Immature natural killer cell (primary cell): ENCODE measurements at places on chromosomes 1 and 21.

DNA sequence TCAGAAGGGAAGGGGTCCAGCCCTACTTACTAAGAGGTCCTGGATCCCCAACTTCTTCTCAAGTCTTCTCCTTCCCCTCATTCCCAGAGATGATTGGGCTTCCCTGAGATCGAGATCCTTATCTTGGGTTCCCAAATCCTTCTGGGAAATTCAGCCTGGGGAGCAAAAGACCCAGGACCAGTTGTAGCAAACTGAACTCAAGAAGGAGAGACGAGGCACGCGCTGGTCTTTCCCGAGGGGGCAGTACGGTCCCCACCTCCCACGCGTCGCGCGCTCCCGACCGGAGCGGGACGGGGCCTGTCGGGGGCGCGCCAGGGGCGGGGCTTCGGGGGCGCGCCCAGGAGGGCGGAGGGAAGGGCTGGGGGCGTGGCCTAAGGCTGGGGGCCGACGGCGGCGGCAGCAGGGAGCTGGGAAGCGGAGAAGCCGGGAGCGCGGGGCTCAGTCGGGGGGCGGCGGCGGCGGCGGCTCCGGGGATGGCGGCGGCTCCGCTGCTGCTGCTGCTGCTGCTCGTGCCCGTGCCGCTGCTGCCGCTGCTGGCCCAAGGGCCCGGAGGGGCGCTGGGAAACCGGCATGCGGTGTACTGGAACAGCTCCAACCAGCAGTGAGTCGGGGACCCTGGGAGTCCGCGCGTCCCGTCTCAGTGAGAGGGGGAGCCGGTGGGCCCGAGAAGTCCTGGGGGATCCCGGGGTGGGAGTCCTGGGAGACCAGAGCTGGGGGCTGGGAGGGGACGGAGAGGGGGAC is at the start of gene EFNA3:
EFNA3 (plus strand) TSS at position 369 of the 741 bp plus-strand sequence; CDS start at position 474, 105 bp downstream.
- DNase-seq: peak; percentile 57

GRCh38 chr1:35506960-35507912 is 50.0 kb downstream of the KIAA0319L start:
- DNase-seq: no peak

DNA sequence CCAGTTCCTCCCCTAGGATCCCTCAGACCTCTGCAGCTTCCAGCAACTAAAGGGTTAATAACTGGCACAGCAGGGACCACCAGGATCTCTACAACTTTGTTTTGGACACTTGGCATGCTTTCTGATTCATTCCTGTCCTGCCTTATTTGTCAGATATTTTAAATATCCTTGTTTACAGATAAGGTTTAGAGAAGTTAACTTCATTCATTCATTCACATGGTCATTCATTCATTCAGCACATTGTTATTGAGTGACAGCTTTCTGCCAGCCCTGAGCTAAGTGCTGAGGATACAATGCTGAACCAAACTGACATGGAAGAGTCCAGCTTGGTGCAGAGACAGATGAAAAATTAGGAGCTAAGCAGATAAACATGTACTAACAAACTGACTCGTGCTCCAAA is 8.8 kb upstream of the PHC2 start:
- DNase-seq: no peak

DNA sequence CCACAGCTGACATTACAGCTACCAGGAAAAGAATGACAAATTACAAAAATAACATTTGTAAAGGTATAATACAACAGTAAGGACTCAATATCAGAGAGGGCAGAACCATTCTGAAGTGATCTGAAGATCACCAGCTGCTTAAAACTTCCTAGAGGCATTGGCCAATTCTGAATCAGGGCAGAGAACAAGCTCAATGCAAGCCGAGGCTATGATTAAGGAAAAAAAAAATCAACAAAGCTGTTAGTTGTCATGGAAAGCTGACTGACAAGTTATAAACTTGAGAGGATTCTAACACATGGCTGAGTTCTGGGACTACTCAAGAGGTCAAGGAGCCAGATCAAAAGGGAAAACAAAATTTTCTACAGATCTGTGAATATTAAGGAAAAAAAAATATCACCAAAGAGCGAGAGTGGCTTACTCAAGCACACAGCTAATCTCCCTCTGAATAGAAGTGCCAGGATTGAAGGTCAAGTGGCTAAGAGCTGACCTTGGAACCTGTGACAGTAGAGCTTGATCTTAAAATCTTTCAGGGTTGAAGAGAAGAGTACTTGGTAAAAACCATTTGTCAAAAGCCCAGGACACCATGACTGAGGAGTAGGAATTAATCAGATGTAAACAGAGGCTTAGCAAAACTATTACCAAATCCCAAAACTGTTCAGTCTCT is 383.4 kb downstream of the USP25 start:
- no peak for DNase-seq

GRCh38 chr1:245805532-245805931 is 650.7 kb downstream of the KIF26B start:
- no peak for DNase-seq

GRCh38 chr1:200275415-200275814 is 134.4 kb downstream of the ZNF281 start:
- no peak for DNase-seq

DNA sequence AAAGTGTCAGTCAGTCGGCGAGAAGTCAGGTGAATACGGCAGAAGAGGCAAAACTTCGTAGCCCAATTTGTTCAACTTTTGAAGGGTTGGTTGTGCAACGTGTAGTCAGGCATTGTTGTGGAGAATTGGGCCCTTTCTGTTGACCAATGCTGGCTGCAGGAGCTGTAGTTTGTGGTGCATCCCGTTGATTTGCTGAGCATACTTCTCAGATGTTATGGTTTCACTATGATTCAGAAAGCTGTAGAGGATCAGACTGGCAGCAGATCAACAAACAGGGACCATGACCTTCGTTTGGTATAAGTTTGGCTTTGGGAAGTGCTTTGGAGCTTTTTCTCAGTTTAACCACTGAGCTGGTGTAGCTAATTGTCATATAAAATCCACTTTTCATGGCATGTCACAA is 190.2 kb upstream of the ADAMTS5 start:
- DNase-seq: no peak

DNA sequence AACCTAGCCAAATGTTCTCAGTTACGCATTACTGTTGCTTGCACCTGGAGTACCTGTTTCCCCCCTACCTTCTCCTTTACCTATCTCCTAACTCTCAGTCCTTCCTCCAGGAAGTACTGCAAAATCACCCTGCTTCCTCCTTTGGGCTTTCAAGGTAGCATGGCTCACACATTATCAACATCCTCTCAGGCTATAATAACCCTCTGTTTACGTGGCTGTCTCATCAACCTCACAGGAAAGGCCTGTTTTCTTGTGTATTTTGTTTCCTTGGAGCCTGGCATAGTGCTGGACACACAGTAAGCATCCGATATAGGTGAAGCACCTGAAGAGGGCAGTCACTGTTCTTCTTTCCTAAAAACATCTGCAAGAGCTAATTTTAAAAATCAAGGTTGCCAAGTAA is 32.7 kb upstream of the ANGPTL7 start:
- DNase-seq: no peak

GRCh38 chr1:30952098-30952497 is 43.5 kb upstream of the SDC3 start:
- DNase-seq: no peak

- no peak for DNase-seq
Measured at GRCh38 chr1:150596976-150597375, 17.6 kb upstream of the MCL1 start.

GRCh38 chr21:14722841-14723483 is 176.8 kb upstream of the SAMSN1 start:
- DNase-seq: no peak

- DNase-seq: no peak
Measured at GRCh38 chr1:15083578-15083977, 70.0 kb upstream of the TMEM51 start.

DNA sequence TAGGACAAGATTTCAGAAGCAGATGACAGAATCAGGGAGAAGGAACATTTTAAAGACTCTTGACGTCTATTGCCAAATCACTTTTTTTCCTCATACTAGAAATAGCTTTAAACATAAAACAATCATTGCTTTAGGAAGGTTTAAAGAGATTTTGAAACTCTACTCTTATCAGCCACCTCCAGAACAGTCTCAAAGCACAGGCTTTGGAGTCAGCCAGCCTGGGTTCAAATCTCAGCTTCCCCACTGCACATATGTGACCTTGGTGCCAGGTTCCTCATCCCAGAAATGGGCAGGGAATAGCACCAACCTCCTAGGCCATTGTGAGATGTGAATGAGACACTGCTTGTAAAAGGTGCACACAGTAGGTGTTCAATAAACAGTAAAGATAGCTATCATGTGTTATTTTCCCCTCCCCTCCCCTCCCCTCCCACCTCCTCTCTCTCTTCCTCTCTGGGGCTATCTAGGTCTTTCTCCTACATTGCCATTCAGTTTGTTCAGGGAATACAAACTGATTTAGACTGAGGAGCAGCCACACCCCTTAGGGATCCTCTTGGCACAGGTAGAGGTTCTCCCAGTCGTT is 20.6 kb downstream of the SPOCD1 start:
- no peak for DNase-seq

GRCh38 chr1:61254634-61255357 is 172.4 kb downstream of the NFIA start:
- peak; percentile 7 for DNase-seq

DNA sequence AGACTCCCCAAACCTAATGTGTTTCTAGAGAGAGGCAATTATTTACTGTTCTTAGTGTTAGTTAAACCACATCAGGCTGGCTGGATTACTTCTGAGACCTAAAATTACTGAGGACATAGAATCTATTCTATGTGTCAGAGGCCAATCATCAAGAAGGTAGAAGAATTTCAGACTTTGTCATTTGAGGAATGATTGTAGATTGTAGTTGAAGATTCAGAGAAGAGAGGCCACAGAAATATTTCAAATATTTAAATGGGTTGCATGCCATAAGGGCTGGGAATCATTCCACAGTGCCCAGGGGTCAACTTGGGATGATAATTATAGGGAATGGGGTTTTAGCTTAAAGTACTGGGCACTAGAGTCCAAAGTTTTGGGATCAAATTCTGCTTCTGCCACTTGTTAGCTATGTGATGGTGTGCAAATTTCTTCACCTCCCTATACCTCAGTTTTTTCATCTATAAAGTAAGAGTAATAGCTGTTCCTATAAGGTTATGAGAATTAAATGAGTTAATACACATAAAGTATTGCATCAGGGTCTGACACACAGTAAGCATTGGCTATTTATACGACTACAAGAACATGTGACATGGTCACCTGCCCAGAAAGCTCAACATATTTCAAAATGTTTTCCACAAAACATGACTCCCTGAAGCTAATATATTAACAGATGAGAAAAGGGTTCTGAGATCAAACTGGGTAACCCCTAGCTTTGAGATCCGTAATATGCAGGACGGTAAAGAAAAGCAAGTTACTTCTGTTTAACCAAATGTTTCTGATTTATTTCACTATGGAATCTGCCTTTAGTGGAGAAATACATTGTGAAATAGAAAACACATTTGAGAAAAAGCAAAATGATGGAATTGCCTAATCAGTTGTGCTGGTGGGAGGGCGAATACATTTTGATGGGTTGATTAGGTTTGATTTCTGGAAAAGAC is 69.7 kb upstream of the SPAG17 start:
- no peak for DNase-seq
